ENCODE measurements at places on chromosomes 3 and 15.

- no peak for DNase-seq
Observed at GRCh38 chr15:101173233-101174119, 78.4 kb downstream of the CHSY1 start.

GRCh38 chr3:11245276-11245675, 26.9 kb upstream of the ATG7 start:
- DNase-seq = no peak

DNA sequence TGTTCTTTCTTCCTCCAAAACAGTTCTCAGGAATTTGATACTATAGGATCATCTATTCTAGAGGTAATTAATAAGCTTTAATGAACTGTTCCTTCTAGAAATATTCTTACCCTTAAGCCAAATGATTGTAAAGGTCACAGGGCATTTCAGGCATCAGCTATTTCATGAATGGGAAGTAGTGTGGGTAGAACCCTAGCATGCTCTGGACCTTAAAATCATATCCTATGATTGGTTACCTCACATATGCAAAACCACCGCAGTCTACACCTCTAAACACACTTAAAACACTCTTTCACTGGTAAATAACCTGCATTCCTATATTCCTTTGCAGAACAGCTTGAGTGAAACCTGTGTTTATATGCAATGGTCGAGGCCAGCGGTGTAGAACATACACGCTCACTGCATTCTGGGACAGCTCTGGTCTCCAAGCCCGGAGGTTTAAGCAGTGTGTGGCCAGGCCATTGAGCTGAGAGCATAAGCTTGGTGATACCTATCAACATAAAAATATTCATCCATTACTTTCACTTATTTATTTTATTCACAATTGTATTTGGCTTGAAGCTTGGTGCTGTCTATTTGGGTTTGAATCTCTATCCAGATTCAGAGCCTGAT, 87.7 kb upstream of the RASGRP1 start:
- no peak for DNase-seq

DNA sequence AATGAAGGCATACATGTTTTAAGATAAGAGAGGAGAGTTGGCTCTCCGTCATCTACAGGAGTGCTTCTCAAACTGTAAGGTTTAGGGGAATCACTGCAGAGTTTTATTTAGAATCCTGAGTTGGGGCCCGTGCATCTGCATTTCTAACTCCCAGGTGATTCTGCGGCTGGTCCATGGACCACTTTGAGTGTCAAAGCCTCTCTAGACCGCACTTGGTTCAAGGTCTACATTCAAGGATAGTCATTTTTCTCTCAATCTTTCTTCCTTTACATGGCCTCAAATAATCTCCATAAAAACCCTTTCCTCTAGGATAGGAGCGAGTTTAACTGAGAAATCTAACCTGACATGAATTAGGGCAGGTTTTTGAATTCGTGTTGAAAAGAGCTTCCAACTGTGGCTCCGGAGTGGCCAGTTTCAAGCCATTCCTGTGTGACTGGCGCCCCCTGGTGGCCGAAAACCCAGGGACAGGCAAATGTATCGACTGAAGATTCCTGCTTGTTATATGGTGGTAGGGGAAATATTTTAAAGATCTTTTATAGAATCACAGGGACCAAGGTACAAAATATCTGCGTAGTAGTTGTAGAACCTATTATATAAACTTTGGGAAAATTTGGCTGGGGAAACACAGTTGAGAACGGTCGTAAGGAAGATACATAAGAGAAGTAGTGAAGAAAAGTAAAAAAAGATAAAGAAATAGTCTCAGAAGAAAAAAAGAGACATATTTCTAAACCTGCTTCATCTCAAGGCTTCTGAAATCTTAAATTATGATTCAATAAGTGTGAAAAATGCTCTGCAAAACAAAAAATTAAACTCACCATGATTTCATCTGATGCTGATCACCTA, 11.9 kb downstream of the GABRR3 start:
- DNase-seq = peak; percentile 73

- DNase-seq = peak; percentile 11
Observed at GRCh38 chr15:100918034-100918689, 995 bp upstream of the LRRK1 start.

Measured in stimulated activated CD8-positive, alpha-beta memory T cell treated with anti-CD3 and anti-CD28 coated beads, Interleukin-4, amount 100 ng/mL, for 4 hours (primary cell).